ENCODE measurements at places on chromosomes 6 and 20.

- no peak for DNase-seq
These were observed 596.8 kb upstream of the JAG1 start for GRCh38 chr20:11270566-11270965.

DNA sequence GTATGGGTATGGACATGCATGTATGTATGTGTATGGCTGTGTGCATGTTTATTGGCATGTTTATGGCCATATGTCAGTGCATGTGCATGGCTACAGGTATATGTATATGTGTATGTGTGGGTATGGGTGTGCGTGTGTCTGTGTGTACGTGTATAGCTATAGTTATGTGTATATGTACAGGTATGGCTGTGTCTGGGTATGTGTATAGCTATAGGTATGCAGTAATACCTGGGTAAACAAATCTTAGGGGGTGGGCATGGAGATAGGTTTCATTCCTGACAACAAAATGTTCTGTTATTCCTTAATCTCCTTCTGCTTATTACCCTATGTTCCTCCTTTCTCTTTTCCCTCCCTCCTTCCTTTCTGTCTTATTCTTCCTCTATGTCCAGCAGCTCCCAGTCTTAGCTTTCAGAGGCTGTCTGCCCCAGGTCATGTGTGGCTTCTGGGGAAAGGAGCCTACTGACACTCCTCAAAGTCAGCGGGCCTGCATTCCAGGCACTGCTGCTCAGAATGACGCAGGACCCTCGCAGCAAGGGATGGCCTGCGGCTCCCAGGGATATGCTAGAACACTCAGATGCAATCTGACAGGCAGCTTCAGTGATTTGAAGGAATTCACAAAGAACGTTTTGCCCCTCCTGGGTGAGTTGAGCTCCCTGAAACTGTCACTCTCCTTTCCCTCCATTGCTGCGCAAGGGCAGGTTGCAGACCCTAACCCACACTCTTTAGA, 139.3 kb upstream of the PHACTR1 start:
- DNase-seq, result no peak

GRCh38 chr6:139184047-139184446, 49.2 kb downstream of the HECA start:
- no peak for DNase-seq

DNA sequence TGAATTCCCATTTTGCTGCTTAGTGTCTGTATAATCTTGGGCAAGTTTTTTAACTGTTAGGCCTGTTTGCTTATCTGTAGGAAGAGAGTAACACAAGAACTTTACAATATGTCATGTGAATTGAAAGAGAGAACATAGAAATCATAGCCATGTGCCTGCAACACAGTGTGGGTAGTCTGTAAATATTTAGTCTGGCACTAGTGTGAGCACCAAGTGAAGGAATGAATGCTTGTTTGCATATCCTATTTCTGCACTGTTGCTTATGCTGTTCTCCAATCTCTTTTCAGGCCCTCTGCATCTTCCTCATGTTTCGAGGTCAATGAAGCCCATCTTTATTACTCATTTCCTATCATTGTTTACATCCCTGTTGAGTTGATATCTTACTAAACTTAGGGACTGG, 49.2 kb downstream of the CBFA2T2 start:
- no peak for DNase-seq

GRCh38 chr20:54350415-54350814, 125.0 kb upstream of the DOK5 start:
- DNase-seq, result no peak

DNA sequence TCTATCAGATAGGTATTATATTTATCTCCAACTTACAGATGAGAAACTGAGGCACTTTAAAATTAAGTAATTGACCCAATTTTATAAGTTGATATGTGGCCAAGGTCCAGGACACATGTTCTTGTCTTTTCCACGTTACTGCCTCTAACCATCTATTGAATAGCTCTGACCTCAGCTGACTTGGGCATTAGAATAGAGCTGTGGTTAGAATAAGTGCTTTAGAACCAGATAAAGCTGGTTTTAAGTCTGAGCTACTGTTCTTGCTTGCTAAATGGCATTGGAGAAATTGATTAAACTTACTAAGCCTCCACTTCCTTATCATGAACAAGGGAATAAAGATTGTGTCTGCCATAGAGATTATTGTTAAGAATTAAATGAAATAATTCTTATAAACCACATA, 147.8 kb upstream of the DTNBP1 start:
- no peak for DNase-seq
